Cardiac muscle cell (in vitro differentiated cells and primary cell): ENCODE measurements at places on chromosomes 16 and 17. TPM values are rescaled to one million over a fixed set of nuclear protein-coding genes. Genes with fewer than 3 reads are reported as not detected.

DNA sequence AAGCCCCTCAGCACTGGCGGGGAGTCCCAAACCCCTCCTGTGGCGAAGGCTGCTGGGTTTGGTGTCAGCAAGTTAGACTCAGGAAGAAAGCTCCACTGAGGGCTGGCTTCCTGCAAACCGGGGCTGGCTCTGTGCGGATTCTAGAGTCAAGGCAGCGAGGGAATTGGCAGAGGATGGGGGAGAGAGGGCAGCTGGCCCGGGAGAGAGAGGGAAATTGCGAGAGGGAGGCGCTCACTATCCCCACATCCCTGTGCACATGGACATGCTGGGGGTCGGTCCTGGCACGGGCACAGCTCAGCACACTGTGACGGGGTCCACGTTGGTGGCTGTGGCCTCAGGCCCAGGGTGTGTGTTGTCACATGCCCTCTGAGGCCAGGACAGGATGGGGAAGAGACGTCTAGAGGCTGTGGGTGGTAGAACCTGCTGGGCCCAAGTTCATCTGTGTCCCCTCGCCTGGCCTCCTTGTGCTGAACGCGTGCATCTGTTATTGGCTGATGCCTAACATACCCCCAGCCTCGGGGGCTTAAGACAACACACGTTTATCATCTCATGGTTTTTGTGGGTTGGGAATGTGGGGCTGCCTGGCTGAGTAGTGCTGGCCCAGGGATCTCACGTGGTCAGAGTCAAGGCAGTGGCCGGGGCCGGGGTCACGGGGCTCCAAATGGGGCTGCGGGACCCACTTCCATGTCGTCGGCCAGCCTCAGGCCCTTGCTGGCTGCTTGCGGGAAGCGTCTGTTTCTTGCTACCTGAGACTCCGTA, 16.7 kb upstream of the JPH3 start:
- H3K4me3 ChIP-seq, result no peak overlapping the region
- no peak overlapping the region for H3K27ac ChIP-seq
- no peaks in the 10 kb centered on the region for H3K36me3 ChIP-seq
- peak; percentile 30 for DNase-seq
- H3K27me3 ChIP-seq, result peaks cover 5% of the 10 kb centered on the region
- H3K4me1 ChIP-seq, result no peaks in the 10 kb centered on the region

DNA sequence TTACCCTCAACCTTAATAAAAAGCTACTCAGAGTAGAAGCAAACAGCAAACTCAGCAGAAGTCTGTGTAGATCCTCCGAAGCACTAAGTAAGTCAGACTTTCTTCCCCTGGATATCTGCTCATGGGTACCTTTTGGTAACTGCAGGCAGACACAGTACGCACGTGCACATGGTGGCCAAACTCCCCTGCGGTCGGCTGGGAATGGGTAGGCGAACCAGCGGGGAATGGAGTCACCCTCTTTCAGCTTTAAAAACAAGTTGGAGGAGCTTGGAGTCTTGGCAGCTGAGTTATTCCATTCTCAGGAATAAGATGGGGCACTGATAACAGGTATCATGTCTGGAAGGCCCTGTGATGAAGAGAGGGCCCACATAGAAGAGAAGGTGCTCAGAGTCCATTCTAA, 16.3 kb downstream of the CYB561 start:
- no peak for DNase-seq
- H3K4me1 ChIP-seq, result peaks cover 5% of the 10 kb centered on the region
- no peaks in the 10 kb centered on the region for H3K27me3 ChIP-seq
- H3K4me3 ChIP-seq, result no peak overlapping the region

- no peak overlapping the region for H3K4me3 ChIP-seq
- peaks cover 20% of the 10 kb centered on the region for H3K4me1 ChIP-seq
- H3K36me3 ChIP-seq, result peaks cover 18% of the 10 kb centered on the region
- H3K27me3 ChIP-seq, result no peaks in the 10 kb centered on the region
- no peak overlapping the region for H3K27ac ChIP-seq
- DNase-seq, result no peak
Observed at GRCh38 chr16:3484318-3485096, 10.8 kb downstream of the C16orf90 start.

DNA sequence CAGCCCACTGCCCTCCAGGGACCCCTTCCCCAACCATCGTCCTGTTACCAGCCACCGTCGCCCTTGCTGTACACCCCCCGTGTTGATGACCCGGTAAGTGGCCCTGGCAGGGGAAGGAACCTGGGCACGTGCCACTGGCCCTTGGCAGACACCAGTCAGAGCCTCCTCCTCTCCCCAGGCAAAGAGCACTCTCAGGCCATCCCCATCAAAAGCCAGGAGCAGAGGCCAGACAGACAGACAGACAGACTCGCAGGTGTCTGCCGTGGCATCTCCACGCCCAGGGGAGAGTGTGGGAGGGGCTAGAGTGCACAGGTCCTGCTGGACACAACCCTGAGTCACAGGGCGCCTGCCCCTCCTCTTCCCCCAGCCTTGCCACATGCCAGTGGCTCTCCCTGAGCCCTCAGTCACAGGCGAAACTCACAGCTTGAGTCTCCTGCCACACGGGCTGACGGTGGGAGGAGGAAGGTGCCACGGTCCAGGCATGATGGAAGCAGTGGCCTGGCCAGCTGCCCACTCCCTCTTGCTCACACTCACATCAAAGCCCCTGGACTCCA, 7.8 kb downstream of the CLCN7 start:
- no peaks in the 10 kb centered on the region for H3K4me1 ChIP-seq
- no peak overlapping the region for H3K4me3 ChIP-seq
- no peaks in the 10 kb centered on the region for H3K36me3 ChIP-seq
- DNase-seq, result no peak
- no peak overlapping the region for H3K27ac ChIP-seq
- no peaks in the 10 kb centered on the region for H3K27me3 ChIP-seq

GRCh38 chr17:47884905-47885730, 10.9 kb upstream of the SP2 start:
- no peak for DNase-seq
- peaks cover 15% of the 10 kb centered on the region for H3K4me1 ChIP-seq
- no peaks in the 10 kb centered on the region for H3K27me3 ChIP-seq
- H3K36me3 ChIP-seq, result no peaks in the 10 kb centered on the region
- H3K27ac ChIP-seq, result no peak overlapping the region

The CHST6 gene
- 3.2 and 3.8 TPM in 2 replicates for total RNA-seq

The KRT23 gene
- not detected in 2 replicates for total RNA-seq
